ENCODE measurements at places on chromosomes 3 and 15.
A peak's percentile ranks its signal among the peaks of the same experiment; 100 is the strongest.

- DNase-seq, result no peak
Observed at GRCh38 chr15:88747111-88747510, 56.1 kb upstream of the ACAN start.

GRCh38 chr15:85993116-85993515 is 86.6 kb upstream of the AGBL1 start:
- DNase-seq, result no peak

DNA sequence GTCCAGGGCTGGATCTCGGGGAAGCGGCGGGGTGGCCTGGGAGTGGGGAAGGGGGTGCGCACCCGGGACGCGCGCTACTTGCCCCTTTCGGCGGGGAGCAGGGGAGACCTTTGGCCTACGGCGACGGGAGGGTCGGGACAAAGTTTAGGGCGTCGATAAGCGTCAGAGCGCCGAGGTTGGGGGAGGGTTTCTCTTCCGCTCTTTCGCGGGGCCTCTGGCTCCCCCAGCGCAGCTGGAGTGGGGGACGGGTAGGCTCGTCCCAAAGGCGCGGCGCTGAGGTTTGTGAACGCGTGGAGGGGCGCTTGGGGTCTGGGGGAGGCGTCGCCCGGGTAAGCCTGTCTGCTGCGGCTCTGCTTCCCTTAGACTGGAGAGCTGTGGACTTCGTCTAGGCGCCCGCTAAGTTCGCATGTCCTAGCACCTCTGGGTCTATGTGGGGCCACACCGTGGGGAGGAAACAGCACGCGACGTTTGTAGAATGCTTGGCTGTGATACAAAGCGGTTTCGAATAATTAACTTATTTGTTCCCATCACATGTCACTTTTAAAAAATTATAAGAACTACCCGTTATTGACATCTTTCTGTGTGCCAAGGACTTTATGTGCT is 527 bp downstream of the B2M start:
- DNase-seq, result peak; percentile 72

DNA sequence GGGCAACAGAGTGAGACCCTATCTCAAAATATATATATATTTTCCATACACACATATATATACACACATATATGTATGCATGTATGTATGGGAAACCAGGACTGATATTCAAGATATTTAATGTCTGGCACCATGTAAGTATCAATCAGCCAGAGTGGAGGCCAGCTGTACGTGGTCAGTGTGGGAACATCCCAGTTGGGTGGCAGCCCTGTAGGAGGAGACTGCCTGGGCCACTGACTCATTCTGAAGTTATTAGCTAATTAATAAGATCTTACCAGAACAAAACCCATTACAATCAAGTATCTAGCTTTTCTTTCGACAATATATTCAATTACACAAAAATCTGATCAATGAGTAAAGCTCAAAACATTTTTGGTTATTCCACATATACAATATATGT is 85.1 kb upstream of the OCA2 start:
- DNase-seq, result no peak

DNA sequence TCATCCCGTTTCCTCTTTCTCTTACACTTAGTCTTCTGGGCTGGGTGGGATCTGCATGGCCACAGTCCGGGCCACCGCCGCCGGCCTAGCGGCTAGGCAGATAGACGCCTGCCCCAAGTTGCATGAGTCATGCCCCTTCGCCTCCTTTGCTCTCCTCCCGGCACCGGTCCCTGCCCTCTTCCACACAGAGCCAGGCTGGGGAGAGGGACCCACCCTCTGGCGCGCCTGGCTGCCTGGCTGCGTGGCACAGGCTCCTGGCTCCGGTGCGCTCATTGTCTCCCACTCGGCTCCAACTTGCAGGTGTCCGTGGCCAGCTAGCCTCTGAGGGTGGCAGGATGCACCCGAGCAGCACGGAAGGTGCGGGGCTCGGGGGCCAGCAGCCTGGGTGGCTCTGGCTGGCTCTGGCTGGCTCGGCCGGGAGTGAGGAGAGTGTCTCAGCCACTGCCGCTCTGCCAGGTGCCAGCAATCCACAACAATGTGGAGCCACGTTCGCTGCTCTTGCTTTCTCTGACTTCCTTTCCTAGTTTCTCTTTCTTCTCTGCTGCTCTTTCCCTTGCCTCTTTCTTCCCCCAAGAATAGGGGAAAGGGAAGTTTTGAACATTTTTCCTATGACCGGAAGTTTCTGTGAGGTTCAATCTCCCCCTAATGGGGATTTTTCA is 22.4 kb upstream of the MTHFS start:
- no peak for DNase-seq

- no peak for DNase-seq
Observed at GRCh38 chr3:154060238-154061000, 60.8 kb upstream of the ARHGEF26 start.

- DNase-seq, result no peak
Observed at GRCh38 chr3:5231074-5231473, 43.6 kb downstream of the EDEM1 start.

- DNase-seq, result peak; percentile 30
Observed at GRCh38 chr15:77180270-77180669, 109.4 kb upstream of the TSPAN3 start.

DNA sequence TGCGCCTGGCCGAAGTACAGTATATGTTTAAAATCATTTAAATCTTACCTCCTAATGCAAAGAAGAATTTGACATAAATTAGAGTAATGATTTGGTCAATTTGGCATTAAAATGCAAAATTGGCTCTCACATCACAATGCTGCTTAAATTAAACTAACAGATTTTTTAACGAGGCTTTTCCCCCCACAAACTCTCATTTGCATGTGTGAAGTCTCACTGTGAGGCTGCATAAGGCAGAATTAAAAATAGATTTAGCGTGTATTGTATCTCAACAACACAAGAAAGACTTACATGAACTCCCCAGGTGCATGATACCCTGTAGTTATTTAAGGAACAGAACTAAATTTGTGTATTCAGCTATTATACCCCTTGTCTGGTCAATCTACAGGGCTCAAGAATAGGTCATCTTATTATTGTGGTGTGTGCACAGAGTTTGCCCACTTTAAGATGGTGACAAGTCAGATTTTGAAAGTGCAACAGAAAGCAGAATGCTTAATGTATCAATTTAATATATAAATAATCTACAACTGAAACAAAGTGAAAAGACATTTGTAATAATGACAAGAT is 897.9 kb downstream of the EPHA3 start:
- DNase-seq, result no peak

GRCh38 chr15:91752081-91752785 is 101.3 kb upstream of the SLCO3A1 start:
- DNase-seq, result no peak
